ENCODE measurements at places on chromosomes 2 and 18.
A peak's percentile ranks its signal among the peaks of the same experiment; 100 is the strongest.

DNA sequence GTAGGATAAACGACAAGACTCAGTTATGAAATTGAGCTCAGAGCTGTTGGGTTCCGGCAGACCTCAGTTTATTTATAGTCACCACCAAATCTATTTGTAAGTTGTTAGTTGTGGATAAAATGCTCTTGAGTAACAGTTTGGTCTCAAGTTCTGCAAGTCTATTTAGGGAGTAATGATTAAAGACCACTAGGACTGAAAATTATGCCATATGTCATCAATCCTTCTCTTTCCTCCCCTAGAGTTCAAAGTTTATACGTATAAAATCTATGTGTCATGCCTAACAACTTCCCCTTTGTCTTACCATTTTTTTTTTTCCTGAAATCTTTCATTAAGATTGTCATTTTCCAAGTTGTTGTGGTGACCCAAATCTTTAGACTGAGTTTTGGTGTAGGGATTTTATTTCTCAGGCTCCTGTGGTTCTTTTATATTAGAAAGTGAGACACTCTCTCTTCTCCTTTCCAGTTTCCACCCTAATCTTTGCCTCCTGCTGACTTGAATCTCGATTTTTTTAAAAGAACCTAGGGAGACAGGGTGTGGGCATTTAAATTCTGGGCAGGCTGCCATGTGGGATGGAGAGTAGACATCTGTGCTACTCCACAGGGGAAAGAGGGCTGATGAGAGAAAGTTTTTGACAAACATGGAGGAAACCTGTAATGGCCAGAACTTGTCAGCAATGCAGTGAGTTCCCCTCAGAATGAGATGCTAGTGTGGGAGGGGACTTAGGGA is 51.0 kb downstream of the LAMA3 start:
- peak; percentile 14 for DNase-seq

GRCh38 chr18:3931013-3931315 is 481.0 kb downstream of the TGIF1 start:
- DNase-seq, result no peak

GRCh38 chr2:23335550-23335949 is 49.4 kb upstream of the KLHL29 start:
- DNase-seq, result no peak

GRCh38 chr2:201769666-201770373 is 10.9 kb downstream of the ALS2 start:
- DNase-seq, result no peak

DNA sequence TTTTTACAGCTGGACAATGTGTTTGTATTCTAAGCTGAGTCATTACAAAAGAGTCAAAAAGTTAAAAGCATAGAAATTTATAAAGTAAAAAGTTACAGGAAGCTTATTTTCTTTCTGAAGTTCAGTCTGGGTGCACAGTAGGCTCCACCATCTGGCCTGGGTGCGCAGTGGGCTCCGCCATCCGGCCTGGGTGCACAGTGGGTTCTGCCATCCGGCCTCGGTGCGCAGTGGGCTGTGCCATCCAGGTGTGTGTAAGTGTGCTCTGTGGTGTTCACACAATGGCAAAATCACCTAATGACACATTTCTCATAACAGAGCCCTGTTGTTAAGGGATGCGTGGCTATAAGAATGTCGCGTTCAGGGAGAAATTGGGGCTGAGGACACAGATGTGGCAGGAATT is 195.5 kb downstream of the ANKRD30B start:
- DNase-seq, result no peak

DNA sequence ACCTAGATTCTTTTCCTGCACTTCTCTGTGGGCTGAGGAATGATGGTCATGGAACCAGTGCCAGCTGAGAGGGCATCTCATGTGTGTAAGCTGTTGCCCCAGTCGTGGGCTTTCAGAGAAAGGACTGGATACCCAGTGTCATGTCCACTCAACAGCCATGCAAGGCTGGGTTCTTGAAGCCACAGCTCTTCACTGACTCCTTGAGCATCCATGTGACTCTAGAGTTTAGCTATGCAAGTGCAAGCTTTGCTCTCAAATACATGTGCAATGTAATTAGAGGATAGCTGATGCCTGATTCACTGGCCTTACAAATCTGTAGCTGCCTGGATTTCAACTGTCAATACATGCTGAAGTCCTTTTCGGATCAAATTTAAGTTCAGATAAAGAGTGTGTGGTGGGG is 46.8 kb upstream of the EML6 start:
- no peak for DNase-seq

DNA sequence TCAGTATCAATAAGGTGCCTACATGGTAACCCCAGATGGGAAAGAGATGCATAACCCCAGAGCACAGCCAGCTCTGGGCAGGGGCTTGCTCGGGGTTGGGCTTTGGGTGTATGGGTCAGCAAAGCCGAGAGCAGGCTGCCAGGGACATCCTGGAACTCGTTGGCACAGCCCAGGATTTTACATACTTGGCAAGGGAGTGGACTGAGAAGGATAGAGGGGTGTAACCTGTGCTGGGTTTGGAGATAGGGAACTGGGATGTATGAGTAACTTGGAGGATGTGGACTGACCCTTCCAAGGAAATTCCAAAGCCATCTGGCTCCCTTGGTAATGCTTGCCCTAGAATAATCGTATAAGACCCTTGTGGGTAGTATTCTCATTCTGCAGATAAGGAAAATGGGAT is 44.2 kb downstream of the GPR39 start:
- peak; percentile 8 for DNase-seq

DNA sequence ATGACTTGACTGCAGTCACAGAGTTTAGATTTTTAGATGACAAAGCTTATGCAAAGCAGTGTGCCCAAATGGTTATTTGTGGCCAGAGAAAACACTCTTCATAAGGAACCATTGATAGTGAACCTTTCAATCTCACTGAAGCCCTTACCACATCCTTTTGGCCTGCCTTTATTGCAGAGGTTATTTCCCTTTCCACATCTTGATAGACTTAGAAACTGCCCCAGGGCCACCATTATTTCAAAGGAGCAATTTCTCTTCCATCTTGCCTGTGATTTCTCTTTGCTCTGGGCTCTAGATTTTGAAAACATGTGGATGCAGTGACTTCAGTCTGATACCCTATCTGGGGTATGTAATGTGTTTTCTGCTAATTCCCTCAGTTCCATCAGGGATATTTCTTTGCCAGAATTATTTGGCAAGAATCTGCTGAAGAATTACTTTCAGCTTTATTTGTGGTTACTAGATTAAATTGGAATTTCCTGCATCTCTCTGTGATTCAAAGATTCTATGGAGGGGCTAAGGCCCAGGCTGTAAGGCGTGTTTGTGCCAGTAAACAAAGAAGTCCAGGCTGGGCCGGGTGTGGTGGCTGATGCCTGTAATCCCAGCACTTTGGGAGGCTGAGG is 51.0 kb downstream of the MOGAT1 start:
- DNase-seq, result no peak

GRCh38 chr2:190344276-190344827 is 963 bp downstream of the INPP1 start:
- DNase-seq, result peak; percentile 27

DNA sequence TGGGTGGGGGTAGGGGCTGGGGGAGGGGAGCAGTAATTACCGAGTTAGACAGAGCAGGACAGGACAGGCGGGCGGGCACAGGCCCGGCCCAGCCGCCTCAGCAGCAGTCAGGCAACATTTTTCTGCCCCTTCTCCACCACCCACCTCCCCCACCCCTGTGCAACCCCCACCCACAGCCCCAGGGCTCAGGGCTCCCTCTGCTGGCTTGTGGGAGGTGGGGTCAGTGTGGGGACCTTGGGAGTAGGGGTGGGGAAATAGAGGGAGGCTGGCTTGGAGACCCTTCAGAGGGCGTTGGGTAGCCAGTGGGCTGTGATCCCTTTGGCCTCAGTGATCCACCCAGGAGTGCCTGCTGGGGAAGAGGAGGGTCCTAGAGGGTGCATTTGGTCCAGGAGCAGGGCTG is 6.4 kb downstream of the WNT6 start:
- no peak for DNase-seq

GRCh38 chr2:130378898-130379214 is 23.0 kb downstream of the PTPN18 start:
- no peak for DNase-seq

DNA sequence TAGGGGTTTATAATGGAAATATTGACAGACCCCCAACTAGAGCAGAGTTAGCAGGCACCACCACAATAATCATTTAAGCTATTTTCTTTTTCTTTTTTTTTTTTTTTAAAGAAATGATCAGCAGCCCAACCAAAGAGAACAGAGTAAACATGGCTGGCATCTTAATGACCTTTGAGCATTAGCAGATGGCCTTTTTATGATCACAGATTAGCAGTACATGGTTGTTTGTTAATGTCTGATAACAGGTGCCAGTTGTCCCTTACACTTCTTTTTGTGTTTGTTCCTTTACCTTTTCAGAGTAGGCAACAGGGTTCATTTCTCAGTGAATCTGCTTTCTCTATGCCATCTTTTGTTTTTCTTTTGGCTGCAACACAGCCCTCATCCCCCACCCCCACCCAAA is 747.0 kb downstream of the BCL11A start:
- no peak for DNase-seq

GRCh38 chr2:63840785-63841253 is 877 bp upstream of the UGP2 start:
- peak; percentile 97 for DNase-seq

DNA sequence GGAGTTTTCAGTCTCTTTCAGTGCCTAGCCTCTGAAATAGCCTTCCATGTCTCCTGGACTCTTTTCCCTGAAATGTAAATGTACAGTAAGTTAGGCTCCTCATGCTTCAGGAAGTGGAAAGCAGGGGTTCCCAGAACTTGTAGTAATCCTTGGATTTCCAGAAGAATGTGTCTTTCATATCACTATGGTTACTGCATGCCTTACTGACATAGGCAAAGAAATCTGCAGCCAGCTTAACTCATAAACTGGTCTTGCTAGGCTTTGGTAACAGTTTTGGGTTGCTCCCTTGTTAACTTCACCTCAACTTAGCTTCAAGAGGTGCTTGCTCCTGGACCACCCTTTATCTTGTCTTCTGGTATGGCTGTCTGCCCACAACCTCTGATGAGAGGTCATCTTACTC is 686.8 kb upstream of the DDX18 start:
- DNase-seq, result no peak

DNA sequence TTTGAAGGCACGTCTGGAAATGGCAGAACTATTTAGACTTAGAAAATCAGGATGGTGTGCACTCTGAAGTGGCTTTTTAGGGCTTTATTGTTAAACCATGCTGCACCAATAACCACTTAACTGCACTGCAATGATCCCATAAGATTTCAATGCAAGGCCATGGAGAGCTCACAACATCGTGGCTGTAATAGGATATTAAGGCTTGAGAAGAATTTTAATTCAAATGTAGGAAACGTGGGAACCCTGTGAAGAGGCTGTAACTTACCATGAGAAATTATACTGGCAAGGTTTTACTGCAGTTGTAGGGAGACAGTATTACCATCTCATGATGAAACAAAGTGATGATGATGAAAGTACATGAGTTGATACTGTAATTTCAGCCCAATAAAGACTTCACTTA is 242.5 kb downstream of the AFF3 start:
- DNase-seq, result no peak
